ENCODE measurements at places on chromosomes 3 and 15.

DNA sequence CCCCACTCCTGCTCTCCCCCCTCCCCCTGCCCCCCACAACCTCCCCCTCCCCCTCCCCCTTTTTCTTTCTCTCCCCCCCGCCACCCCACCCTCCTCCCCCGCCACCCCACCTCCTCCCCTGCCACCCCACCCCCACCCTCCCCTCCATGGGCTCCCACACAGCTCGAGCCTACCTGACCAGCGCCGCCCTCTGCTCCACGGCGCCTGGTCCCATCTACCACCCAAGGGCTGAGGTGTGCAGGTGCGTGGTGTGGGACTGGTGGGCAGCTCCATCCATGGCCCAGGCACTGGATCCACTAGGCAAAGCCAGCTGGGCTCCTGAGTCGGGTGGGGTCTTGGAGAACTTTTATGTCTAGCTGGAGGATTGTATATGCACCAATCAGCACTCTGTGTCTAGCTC is 68.3 kb upstream of the KCNAB1 start:
- DNase-seq = no peak

- no peak for DNase-seq
These were observed 28.4 kb upstream of the ARL8B start for GRCh38 chr3:5093731-5094130.

DNA sequence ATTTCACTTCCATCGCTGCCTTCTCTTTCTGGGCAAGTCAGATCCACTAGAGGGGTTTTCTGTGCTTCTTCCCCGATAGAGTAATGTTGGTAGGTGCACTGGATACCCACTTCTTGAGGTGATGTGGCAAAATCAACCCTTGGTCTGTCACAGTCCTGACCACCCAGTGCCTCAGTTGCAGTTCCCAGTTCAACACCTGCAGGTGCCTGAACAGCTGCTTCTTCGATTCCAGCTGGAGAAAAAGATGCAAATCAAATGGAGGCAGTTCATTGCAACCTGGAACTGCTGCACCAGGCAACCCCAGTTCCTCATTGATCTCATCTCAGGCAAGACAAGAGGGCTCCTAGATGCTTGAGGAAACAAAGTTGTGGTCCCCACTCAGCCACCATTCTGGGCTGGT is 186.6 kb downstream of the UBE2E2 start:
- DNase-seq = no peak

DNA sequence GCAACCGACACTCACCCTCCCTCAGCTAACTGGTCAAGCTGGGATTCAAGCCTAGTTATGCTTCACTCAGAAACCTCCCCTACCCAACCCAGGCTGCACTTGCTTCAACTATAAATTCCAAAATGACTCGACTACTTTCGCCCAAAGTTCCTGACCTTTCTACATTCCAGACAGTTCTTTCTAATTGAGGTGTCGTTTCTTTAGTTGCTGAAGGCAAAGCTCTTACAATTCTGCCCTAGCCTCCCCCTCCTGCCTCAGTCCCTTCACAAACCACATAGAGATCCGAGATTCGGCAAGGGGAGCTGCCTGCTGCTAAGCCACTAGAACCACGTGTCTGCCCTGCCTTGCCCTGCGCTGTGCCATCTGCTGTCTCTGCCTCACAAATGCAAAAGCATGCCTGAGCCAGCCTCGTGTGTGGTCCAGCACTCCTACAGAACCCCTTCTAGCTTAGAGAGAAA is 74.7 kb upstream of the SH3GL3 start:
- no peak for DNase-seq

DNA sequence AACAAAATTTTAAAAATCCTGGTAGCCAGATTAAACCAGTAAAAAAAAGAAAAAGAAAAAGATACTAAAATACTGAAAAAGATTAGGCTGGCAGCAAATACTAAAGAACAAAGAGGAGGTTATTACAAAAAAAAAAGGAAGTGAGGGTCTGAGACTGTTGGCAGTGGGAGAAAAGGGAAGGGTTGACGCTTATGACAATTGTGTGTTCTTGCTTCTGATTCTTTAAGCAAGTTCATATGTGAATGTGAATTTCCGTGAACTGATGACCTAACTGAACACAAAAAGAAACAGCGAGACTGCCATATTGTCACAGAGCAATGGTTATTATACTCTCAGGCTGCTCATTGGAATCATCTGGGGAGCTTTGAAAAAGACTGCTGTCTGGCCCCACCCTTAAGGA is 56.5 kb downstream of the ATP13A4 start:
- no peak for DNase-seq

DNA sequence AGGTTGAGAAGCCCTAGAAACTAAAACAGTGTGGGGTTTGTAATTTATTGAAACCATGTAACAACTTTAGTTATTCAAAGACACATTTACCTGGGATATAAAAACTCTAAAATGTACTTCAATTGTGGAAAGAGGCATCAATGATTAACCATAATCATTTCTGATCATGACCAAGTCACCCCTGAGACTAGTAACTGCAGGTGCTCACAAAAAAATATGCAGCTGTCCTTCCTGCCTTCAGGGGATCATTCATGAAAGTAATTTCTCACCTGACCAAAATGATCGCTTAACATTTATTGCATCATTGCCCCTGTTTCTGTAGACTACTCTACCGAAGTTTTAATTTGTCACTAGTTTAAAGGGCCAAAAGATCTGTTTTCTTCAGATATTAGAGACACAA is 9.0 kb downstream of the ACP3 start:
- DNase-seq = no peak

- DNase-seq = no peak
These were observed 6.9 kb downstream of the CP start for GRCh38 chr3:149214702-149215101.

DNA sequence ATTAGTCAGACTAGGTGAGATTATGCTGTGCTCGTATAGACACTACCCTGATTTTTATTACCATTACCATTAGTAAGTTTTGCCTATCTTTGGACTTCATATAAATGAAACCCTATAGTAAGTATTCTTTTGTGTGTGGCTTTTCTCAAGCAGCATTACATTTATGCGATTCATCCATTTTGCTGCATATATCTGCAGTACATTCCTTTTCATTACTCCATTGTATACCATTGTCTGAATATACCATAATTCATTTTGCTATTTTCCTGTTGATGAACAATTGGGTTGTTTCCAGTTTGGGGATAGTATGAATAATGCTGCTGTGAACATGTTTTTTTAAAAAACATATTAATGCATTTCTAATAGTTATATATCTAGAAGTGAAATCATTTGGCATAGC is 45.3 kb downstream of the TMEM212 start:
- DNase-seq = no peak

DNA sequence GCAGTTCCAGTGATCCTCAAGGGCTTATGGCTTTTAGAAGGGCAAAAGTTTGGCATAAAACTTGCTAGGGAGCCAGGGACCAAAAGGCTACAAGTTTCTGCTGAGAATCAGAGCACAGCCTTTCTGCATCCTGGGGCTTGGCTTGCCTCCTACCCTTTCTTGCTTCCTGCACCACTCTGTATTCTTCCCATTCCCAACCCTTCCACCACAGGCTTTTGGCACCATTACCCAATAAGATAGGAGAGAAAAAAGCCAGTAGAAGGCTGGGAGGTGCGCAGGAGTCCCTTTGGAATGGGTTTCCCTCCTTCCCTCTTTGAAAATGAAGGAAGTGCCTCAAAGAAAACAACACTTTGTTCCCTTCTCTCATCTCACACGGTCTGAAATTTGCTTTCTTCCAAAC is 268.6 kb downstream of the PDCD6IP start:
- no peak for DNase-seq

DNA sequence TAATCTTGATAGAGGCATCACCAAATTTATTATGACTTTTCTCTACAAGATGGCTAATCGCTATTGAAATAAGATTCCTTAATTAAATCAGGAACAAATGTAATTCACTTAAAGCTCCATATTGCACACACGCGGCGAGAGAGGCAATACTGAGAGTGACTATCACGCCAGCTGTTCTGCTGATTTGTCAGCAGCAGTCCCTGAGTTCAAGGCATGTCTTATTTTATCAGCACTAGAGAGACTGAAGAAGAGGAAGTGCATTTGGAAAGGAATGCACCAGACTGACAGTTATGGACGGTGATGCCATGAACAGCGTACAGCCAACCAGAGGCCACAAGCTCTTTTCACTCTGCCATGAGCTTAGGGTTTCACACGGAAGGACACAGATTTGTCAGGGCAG is 83.6 kb upstream of the SLCO3A1 start:
- DNase-seq = no peak

GRCh38 chr3:133695560-133696171 is 33.9 kb upstream of the TOPBP1 start:
- no peak for DNase-seq

DNA sequence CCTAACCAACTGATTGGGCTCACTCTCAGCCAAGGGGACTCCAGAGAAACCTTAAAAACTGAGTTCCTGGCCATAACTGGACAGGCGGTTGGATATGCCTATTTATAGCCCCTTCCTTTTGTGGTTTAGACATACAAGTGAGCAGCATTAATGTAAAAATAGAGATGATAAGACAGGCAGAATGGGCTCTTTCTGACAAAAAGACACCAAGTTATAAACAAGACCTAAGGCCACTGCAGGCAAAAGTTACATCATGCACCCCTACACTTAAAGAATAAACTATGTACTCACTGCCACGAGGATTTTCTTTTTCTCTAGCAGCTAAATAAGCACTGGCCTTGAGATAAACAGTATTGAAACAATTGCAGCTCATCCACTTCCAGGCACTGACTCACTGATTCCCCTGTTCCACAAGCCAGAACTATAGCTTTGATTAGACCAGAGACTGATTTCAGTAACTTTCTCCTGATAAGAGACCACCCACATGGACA is 30.1 kb downstream of the SUCNR1 start:
- DNase-seq = no peak

DNA sequence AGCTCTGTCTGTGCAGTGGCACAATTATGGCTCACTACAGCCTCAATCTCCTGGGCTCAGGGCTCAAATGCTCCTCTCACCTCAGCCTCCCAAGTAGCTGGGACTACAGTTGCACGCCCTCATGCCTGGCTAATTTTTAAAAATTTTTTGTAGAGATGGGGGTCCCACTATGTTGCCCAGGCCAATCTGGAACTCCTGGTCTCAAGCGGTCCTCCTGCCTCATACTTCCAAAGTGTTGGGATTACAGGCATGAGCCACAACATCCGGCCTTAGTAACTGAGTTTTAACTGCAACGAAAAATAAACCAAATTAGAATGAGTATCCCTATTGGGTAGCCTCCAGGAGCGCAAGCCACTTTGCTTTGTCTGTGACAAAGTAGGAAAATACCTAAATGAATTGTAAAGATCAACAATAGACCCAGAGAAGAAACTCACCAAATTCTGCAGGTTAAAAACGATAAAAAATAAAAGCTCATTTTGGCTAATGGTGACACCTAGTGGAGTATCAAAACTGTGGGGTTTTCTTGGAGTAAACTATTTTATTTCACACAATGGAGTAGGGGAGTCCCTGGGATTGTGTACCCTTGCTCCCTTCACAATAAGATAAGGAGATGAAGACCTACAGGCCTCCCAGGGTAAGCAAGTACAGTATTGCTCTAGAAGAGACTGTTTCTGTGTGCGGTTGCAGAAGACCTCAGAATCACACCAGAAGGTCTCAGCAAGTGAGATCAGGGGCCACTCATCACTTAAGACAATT is 21.0 kb upstream of the CA12 start:
- DNase-seq = no peak

GRCh38 chr3:193944518-193944884 is 191.4 kb upstream of the HES1 start:
- no peak for DNase-seq

GRCh38 chr3:132519914-132520313 is 77.2 kb upstream of the ACKR4 start:
- no peak for DNase-seq

GRCh38 chr3:54198556-54198955 is 76.2 kb downstream of the CACNA2D3 start:
- no peak for DNase-seq

DNA sequence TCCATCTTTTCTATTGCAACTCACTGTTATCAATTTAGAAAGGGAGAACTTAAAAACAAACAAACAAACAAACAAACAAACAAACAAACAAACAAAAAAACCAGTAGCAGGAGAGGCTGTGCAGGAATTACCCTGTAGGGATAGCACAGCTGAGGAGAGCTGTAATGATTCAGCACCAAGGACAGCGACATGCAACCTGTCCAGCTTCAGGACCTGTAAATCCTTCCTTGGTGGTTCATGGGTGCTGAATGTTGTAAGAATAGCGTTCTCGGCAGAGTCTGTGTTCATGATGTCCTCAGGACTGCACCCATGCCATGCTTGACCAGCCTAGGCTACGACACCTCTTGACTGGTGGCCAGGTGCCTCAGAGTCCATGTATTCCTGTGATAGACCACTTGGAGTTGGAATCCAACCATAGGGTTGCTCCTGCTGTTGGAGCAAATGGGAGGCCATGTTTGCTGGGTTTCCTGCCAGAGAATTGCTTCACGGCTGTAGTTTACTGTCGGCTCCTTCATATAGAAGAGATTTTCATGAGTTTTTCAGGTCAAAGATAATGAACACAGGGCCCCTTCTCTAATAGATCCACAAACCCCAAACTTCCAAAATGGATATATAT is 65.9 kb downstream of the CACNA2D3 start:
- DNase-seq = no peak

DNA sequence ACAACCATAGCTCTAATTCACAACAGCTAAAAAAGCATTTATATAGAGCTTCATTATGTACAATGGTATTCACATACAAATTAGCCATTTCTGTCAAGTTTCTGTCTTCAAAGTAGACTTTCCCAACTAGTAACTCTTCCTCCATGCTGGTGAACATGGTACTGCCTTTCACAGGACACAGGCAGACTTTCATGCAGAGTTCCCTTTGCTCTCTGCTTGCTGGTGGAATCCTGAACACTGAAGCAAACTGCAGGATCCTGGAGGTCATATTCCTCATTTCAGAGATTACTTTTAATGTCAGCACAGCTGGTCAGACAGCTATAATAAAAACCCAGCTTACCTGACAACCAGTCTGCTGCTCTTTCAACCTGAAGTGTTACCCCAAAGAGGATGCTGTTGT is 53.6 kb downstream of the TASOR start:
- DNase-seq = no peak

GRCh38 chr3:37324131-37324530 is 149.7 kb upstream of the LRRFIP2 start:
- no peak for DNase-seq

DNA sequence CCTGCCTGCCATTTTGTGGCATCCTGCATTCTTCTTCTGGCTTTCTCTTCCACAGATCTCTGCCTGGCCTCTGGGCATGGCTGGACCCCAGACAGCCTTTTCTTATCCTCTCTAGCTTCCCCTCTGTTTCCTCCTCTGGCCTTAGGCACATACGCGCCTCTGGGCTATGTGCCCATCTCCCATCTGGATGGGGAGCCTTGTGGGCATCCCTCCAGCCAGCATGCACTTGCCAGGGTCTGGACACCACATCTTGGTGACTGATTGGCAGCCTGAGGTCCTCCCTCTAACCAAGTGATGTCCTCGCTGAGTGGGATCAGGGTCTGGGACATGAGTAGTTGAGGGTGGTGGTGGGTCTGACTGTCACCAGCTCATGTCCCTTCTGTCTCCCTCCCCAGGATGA is 12.8 kb downstream of the PLEKHO2 start:
- DNase-seq = no peak

GRCh38 chr15:44883199-44883877 is 73.1 kb upstream of the TERB2 start:
- no peak for DNase-seq
